AG10803 (cell line): ENCODE measurements at places on chromosomes 5 and 9.

DNA sequence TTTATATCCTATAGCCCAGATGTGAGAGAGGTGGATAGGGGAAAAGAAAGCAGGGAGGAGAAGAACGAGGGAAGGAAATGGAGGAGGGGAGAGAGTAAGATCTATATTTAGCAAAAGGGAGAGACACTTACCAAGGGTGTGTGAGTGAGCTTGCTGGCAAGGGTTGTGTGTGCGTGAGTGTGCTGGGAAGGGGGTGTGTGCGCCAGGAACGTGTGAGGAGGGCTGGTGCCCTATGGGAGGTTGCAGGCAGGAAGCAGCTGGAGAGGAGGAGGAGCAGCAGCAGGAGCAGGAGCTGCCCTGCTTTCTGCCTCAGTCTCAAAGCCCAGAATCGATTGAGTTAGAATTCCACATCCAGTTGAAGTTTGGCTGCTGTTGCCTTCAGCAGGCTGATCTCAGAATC is 148.3 kb upstream of the RUSC2 start:
- peak; percentile 88 for DNase-seq

DNA sequence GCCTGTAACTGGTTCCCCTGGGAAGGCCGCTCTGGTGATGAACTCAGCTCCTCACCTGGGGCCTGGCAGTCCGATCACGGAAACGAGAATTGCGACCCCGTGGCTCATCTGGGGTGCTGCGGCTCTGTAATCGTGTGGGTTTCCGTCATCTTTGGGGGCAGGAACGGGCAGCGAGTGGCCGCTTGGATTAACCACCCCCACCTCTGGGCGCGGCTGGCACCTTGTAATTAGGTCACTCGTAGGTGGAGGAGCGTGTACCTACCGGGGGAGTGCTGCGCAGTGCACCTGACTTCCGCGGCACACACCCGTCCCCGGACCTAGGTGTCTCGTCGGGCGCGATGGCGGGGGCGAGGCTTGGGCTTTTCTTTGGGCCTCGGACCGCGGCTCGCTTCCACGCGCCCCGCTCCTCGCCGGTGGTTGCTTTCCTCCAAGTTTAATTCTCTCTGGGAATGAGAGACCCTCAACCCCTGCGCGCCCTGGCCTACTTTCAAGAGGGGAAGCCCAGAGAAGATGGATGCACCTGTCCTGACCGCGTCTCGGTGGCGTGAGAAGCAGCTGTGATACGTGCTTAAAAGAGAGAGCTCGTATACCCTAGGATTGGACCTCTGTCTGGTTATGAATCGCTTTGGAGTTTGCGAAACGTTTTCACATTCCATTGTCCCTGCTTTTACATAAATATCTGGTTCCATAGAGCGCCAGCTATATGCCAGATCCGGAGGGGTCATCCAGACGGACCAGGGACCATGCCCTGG is 744 bp upstream of the PPP2CA start:
- DNase-seq: peak; percentile 31

DNA sequence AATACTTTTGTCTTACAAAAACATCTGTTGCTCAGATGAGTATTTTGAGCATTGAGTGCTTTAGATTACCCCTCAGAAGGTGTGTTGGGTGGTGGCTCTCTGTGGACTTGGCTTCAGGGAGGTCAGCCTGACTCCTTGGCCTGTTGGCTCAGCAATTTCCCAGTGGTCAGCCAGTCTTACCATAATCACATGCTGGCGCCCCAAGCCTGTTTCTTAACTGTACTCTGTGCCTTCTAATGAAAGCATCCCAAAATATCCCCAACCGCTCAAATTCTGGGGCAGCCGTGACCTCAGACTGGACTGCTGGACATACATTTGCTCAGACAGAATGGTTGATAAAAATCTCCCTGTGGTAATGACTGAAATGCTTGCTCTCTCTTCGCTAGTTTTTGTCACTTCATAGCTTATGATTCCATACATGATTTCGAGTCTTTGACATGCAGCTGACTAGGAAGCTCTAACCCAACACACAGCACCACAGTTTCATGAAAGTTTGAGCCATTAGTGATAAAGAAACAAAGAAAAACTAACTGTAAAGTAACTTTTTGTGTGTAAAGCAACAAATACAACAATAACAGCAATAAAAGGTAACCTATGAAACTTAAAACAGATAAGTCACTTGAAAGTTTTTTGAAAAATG is 562.2 kb upstream of the MEF2C start:
- DNase-seq: no peak

DNA sequence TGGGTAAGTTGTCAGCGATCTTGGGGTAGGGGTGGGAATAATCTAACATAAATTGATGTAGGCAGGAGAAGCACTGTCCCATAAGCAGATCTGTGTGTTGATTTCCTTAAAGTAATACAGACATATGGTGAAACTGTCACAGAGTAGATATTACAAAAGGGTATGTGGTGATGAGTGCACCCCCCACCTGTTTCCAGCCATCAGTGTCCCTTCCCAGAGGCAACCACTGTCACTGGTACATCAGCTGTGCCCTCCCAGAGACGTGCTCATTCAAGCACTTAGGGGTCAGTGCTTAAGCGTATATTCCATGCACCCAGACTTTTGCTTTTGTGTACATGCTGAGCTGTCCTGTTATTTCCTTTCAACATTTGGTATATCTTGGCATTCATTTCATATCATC is 94.3 kb upstream of the PITX1 start:
- DNase-seq: no peak

GRCh38 chr5:77641397-77641943 is 3.0 kb upstream of the OTP start:
- DNase-seq: no peak

- peak; percentile 80 for DNase-seq
Observed at GRCh38 chr5:73853091-73853490, 227.1 kb downstream of the ARHGEF28 start.

DNA sequence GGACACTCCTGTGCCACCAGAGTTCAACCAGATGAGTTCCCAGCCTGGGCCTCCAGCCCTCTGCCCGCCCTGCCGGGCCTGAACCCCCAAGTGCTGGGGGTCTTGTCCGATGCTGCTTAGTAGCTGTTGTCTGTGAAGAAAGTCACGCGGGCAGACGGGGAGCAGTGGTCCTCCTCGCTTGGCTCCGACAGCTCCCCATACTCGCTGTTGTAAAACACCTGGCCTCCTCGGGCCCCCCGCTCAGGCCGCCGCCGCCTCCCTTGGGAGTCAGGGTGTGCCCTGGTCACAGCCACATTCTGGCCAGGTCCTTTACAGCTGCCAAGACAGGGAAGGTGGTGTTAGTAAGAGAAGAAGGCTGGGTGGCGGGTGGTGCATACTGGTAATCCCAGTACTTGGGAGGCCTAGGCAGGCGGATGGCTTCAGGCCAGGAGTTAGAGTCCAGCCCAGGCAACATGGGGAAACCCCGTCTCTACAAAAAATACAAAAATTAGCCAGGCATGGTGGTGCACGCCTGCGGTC is 11.8 kb upstream of the SCGB3A1 start:
- DNase-seq: no peak

DNA sequence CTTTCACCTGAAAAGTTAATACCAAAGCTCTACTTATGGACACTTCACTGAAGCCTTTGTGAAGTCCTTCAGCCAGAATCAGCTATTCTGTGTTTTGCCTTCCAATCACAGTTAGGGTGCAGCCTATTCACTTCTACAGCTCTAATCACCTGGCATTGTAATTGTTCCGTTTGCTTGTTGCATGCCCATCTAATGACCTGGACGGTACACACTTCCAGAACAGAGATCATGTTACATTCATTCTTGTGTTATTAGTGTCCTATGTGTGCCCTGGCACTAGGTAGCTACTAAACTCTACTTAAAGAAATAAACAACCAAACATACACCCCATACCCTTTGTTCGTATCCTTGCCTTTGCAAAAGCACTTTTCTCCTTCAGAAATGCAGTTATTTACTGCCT is 1162.9 kb upstream of the WWC1 start:
- DNase-seq: no peak

GRCh38 chr5:134447815-134448520 is 36.3 kb upstream of the CDKN2AIPNL start:
- DNase-seq: no peak

DNA sequence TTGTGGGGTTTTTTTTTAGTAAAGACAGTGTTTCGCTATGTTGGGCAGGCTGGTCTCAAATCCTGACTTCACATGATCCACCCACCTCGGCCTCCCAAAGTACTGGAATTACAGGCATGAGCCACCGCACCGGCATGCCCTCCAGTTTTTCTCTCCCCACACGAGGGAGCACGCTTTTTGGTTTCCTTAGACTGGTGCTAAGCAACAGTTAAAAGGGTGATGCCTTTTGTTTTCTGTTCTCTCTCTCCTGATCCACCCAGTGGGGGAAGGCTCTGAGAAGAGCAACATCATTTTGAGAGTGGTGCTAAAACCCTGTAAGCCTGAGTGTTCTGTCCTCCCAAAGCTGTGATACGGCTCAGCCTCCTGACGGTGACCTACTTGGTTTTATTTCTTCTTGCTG is 146.6 kb downstream of the MAN2A1 start:
- DNase-seq: no peak

DNA sequence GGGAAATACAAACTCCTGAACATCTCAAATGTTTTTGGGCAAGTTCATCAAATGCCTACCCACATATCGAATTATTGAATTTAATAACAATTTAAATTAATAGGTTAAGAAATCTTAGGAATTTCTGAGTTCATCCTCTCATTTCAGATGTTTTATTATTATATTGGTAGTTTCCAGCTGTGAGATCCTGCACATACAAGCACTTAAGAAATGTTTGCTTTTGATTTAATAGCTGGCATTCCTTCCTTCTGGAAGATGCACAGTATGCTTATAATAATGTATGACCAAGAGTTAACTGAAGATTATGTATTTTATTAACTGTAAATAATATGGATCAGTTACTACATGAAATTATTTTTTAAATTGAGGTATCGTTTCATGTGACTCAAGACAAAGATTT is 13.9 kb downstream of the TNPO1 start:
- no peak for DNase-seq

- DNase-seq: peak; percentile 47
Observed at GRCh38 chr9:69671879-69672595, at the start of gene APBA1. Gene APBA1 (minus strand): TSS chr9:69672371.

DNA sequence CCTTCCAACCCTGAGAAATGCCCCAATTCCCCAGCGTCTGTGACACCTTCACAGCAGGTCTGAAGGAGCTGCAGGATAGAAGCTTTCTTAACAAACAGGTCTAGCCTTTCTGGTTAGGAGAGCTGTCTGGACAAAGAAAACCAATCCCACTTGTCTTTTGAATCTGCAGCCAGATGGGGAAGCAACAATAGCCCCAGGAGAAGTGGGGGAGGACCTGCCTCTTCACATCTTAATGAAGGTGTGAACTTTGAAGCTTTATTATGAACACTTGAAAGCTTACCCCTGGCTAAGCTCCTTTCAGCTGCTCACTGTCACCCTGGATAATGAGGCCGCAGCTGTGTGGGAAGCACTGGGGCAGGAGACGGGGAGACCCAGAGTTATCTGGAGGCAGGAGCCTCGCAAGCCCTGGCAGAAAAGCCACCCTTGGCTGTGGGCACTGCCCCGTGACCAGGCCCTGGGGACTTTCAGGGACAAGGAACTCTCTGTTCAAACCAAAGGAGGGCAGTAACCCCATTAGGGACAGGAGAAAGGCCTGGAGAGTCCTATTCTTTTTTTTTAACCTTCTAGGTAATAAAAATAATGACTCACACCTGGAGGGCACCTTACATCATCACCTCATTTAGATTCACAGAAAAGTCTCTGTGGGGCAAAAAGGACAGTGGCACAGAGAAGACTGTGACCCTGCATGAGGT is 151.8 kb upstream of the RAD23B start:
- DNase-seq: no peak

- DNase-seq: no peak
Observed at GRCh38 chr9:74503219-74503618, 6.1 kb downstream of the RORB start.

GRCh38 chr5:163642904-163643303 is 137.5 kb downstream of the MAT2B start:
- no peak for DNase-seq

GRCh38 chr5:14457476-14457875 is 124.1 kb upstream of the OTULINL start:
- DNase-seq: peak; percentile 40

- DNase-seq: peak; percentile 73
Observed at GRCh38 chr5:107469485-107470294, 201.0 kb downstream of the EFNA5 start.
